ENCODE measurements at places on chromosomes 16 and 17.

DNA sequence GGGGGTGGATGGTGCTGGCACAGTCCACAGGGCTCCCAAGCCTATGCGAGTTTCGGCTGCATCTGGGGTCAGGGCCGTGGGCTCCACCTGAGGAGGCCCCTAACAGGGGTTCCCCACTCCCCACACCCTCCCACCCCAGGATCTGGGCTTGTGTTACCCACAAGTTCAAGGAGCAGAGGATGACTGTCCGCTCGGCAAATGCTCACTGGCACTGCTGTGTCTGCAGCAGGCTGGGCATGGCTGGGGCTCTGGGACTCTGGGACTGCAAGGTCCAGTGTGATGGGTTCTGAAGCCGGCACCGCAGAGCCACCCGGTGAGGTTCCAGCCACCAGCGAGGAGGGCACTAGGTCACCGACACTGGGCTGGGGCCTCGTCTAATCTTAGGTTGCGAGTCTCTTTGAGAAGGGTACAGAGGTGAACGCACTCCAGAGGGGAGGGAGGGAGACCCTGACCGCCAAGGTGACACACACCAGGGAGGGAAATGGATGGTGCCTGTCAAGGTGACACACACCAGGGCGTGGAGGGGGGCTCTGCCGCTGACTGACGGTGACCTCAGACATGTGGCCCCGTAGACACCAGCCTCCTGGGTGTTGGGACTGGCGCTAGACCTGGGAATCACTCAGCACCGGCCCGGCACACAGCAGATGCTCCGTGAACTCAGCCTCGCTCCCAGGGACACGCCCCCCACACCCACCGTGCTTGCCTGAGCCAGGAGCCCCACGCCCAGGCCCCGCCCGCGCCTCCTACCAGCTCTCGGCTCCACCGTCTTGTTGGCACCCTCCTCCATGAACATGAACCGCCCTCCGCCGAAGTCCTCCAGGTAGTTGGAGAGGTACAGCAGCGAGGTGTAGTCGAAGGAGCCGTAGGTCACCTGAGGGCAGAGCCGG is 20.5 kb upstream of the HEXD start:
- DNase-seq, result no peak

- DNase-seq, result no peak
These were observed 421.8 kb downstream of the UTP18 start for GRCh38 chr17:51682115-51682514.

DNA sequence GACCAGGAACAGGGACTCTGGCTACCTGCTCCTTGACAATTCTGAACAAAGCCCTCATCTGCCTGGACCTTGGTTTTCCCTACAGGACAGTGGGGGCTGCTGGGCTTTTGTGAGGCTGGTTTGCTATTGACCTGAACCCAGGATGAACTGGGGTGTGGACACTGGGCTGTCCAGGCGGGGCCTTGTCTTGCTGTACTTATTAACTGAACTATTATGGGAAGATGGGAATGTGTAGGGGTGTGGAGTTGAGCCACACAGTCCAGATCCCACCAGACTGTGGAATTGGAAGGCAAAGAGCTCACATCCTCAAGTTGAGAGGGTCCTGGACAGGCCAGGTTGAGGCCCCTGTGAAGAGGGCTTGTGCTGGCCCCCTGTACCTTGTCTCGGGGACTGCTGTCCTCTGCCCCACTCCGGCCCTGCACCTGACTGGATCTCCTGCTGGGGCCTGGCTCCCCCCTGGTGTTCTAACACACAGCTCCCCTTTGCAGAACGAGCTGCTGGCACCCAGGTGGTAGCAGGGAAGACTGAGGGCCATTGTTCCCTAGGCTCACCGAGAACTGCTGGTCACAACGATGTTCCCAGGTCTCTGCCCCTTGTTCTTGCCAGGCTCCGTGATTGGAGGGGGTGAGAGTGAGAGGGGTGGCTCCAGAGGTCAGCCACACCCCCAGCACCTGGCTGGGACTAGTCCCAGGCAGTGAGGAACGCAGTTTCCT is 51.8 kb upstream of the CDC42EP4 start:
- no peak for DNase-seq

- DNase-seq, result no peak
These were observed 344.4 kb downstream of the CDH13 start for GRCh38 chr16:82971126-82971525.

- DNase-seq, result no peak
These were observed 7.2 kb downstream of the MMP15 start for GRCh38 chr16:58032710-58033293.

- no peak for DNase-seq
These were observed 704.3 kb downstream of the MAF start for GRCh38 chr16:78896280-78896679.

DNA sequence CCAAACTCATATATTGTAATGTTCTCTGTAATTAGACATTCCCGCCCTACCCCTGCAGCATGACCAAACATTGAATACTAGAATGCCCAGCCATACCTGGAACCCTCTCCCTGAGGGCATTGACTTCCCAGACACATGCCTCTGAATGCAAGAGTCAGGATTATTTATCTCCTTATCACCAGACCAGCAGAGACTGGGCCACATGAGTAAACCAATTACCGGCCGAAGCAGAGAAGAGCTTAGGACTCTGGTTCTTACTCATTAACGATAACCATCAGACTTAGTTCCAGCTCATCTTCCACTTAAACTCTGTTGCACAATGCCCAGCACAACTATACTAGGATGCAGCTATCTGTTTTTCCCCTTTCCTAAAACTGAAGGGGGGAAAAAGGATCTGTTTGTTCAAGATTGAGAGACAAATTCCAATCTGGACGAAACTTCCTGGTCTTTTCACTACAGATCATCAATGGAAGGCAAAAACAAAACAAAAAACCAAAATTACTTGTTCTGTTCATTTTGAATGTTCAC is 88.2 kb upstream of the CORO6 start:
- no peak for DNase-seq

GRCh38 chr16:15843635-15844279 is 13.1 kb downstream of the MYH11 start:
- no peak for DNase-seq

DNA sequence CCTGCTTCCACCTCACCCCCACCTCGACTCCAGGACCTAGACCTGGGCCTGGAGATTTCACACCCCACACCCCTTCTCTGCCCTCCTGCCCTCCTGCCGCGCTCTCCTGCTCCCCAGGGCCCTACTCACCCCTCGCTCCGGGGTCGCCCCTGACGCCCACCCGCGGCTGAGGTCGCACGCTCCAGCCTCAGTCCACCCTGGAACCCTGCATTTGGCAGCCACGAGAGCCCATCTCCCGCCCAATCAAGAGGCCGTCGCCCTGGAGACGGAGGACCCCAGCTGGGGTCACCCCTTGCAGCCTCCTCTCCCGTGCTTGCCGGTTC is 16.1 kb downstream of the TLE7 start:
- DNase-seq, result no peak

- DNase-seq, result no peak
These were observed 149.1 kb downstream of the PRKCA start for GRCh38 chr17:66451188-66452149.

DNA sequence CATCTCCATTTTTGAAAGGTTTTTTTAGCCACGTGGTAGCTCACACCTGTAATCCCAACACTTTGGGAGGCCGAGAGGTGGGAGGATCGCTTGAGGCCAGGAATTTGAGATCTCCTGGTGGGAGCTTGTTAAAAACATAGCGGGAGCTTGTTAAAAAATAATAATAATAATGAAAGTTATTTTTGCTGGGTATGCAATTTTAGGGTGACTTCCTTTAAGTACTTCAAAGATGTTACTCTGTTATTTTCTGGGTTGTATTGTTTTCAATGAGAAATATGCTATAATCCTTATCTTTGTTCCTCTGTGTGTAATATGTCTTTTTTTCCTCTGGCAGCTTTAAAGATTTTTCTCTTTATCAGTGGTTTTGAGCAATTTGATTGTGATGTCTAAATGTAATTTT is 48.1 kb downstream of the NLK start:
- no peak for DNase-seq

DNA sequence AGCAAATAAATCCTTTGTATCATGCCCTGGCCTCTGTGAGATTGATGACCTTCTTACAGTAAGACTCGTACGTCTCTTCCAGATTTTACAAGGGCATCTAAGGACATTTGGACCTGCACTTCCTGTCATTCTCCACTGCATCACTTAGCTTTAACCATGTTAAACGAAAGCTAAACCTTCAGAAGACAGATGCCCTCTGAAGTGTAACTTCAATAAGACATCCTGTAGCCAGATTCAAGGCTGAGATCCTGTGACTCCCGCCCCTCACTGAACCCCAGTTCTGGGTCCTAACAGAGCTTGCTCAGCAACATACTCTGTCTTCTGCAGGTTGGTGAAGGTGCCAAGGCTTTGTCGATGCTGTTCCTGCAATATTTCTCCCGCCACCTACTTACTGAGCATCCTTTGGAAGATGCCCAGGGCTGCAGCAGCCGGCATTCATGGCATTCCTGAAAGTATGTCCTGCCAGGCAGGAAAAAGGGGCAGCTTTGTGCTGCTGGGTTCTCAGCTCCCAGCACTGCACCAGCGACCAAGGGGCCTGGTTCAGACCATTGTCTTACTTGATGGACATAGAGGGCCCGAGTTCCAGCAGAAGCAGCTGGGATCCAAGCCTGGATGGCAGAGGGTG is 131.1 kb downstream of the AXIN2 start:
- DNase-seq, result no peak

- DNase-seq, result peak; percentile 84
These were observed 28.2 kb downstream of the LAT start for GRCh38 chr16:29012913-29013553.

DNA sequence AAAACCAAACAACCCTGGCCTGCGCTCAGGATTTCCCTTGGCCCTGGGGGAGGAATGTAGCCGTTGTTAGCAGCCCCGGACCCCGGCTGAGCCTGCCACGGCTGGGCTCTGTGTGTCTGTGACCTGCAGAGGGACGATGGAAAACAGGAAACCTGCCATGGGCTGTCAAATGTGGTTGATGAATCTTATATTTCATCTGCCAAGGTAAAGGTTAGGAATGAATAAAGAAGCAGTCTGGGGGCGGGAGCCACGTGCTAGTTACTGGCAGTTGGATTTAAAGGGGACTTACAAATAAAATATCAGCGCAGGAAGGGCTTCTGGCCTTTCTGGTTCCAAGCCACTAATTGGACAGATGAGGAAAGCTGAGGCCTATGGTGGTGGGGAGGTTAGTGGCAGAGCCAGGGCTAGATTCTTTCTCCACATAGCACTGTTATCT is at the start of gene KRT23:
Gene KRT23, minus strand, starts transcription at position 263 of the 436 bp plus-strand sequence. CDS start 1,043 bp downstream, outside the sequence.
- no peak for DNase-seq

DNA sequence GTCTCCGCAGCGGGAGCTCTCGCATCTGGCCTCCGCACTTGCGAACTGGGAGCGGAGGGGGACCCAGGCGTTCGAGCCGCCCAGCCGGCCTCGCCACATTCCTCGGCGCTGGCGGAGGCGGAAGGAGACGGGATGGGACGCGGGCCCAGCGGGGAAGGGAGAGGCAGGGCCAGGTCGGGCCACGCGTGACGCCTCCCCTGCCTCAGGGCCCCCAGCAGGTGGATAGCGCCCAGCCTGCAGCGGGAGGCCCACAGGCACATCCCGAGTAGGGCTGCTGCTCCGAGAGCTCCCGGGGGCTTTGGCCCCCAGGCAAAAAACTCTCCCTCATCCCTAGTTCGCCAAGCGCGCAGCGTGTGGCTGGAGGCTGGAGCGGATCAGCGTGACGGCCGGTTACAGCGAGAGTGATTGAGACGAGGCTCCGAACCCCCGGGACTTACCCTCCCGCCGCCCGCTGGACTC is 800 bp downstream of the PLEKHH3 start:
- DNase-seq, result no peak

- DNase-seq, result no peak
These were observed 69.0 kb downstream of the MRM3 start for GRCh38 chr17:850851-851763.

DNA sequence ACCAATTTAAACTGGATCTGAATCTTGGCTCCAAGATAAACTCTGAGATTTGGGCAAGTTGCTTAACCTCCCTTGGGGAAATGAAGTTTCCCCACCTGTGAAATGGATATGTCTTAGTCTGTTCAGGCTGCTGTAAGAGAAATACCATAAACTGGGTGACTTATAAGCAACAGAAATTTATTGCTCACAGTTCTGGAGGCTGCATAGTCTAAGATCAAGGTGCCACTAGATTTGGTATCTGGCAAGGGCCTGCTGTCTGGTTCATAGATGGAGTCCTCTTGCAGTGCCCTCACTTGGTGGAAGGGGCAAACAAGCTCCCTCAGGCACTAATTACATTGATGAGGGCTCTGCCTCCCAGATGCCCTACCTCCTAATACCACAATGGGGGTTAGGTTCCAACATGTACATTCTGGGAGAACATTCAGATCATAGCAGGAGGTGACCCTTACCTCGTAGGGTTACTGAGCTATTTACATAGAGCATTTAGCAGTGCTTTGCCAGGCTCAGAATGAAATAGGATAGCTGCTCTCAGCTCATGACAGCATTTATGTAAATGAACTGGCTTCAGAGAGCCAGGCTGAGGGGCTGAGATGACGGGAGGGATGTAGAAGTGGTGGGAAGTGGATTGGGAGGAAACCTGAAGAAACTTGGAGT is 83.9 kb downstream of the SPECC1 start:
- DNase-seq, result no peak

DNA sequence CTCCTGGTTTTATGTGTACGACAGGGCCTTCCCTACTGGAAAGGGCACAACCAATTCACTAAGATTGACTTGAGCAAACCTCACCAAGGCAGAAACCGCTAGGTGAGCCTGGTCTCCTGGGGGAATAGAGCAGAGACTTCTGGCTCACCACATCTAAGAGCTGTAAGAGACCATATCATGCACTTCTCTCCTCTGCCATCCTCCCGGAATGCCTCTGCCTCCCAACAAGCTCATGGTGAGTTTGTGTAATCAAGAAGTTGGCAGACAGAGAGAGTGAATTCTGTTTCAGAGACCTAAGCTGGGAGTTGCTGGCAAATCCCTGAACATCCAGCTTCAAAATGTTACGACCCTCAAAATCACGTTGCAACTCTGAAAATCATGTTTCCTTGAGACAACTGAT is 154.8 kb downstream of the SLC39A11 start:
- no peak for DNase-seq

- peak; percentile 76 for DNase-seq
These were observed 266.1 kb downstream of the XYLT1 start for GRCh38 chr16:17204644-17205043.

GRCh38 chr17:61380217-61380835 is 19.3 kb upstream of the TBX2 start:
- DNase-seq, result no peak

DNA sequence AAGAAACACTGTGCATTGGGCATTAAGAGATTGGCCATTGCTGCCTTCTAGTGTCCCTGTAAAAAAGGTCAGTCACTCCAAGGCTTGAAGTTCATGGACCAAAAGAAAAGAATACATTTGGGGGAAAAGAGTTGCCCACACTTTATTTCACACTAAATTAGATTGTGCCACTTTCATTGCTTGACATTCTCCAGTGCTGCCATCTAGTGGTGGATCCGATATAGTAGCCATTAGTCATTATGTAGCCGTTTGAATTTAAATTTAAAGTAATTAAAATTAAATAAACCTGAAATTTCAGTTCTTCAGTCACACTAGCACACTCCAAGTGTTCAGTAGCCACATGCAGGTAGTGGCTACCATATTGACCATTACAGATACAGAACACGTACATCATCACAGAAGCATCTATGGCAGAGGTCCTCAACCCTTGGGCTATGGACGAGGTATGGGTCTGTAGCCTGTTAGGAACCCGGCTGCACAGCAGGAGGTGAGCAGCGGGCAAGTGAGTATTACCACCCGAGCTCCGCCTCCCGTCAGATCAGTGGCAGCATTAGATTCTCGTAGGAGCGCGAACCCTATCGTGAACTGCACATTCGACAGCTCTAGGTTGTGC is 21.9 kb upstream of the CDH5 start:
- DNase-seq, result peak; percentile 75

- DNase-seq, result no peak
These were observed 37.4 kb upstream of the EMP2 start for GRCh38 chr16:10617662-10618420.

All from inflammatory macrophage treated with lipopolysaccharide for 1 hour (primary cell).